ENCODE measurements at places on chromosomes 13 and 19.

DNA sequence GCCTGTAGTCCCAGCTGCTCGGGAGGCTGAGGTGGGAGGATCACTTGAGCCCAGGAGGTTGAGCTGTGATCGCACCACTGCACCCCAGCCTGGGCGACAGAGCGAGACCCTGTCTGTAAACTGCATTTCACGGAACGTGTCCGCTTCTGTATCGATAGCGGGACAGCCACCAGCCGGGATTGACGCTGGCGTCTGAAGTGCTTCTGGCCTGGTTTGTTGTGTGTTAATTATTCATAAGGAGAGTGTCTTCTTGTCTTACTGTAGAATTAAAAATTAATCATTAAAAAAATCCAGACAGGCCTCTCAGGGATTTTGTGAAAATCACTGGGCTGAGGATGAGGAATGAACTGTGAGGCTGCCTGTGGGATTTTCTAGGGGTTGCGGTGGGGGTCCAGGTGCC lies 16.2 kb upstream of the MISP start:
- DNase-seq, result no peak

DNA sequence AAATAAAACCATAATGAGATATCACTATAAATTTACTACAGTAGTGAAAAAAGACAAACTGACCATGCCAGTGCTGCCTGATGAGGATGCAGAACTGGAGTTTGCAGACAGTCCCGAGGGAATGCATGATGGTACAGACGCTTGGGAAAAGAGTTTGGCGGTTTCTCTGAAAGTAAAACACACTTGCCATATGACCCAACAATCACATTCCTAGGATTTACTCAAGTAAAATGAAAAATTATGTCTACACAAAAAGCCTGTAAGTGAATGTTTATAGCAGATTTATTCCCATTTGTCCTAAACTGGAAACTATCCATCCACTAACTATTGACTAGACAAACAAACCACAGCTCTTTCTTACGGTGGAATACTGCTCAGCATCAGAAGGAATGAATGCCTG lies 271.0 kb downstream of the DNAJC15 start:
- DNase-seq, result no peak

DNA sequence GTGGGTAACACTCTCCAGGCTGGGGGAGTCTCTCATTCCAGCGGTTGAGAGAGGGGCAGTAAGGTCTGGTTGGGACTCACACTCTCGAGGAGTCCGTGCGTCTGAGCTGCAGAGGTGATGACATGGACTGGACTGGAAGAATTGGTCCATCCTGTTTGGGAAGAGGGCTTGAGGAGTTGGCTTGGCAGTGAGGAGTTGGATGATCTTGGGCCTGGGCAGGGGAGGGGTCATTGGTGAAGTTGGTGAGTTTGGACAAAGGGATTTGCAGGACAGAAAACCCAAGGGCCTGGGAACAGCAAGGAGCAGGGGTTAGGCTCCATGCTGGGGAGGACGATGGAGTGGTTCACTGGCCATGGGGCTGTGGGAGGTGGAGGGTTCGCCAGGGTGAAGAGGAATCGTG lies 3.7 kb downstream of the PPP1R37 start:
- DNase-seq, result no peak

DNA sequence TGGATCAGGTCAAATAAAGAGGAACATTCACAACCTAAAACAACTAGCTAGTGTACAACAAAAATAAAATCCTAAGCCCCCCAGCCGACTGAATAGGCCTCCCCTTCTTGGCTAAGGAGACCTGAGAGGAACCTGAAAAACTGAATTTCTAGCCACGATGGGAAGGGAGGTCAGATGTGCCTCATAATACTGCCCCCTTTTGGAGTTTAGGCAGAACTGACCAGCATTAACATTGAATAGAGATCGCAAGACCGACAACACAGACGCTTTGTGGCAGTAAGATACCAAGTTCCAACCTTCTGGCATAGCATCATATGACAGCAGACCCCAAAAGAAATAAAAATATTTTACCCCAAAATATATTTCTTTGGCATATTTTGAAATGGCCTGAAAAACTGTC lies 15.9 kb downstream of the CBY2 start:
- peak; percentile 10 for DNase-seq

DNA sequence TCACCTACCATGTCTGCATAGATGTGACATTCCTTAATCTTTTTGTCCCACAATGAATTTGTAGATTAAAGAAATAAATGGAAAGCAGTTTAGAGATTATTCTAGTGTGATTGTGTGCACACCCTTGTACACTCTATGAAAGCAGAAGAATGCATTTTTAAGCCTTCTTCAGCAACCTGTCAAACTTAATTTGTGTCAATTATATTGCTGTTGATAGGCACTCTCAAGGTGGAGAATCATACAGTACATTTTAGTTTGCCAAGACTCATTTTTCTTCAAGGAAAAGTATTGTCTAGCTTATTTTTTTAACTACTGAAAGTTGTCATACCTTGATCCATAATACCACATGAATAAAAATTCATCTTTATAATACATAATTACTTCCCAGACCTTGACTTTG lies 1898.9 kb downstream of the OLFM4 start:
- DNase-seq, result no peak

DNA sequence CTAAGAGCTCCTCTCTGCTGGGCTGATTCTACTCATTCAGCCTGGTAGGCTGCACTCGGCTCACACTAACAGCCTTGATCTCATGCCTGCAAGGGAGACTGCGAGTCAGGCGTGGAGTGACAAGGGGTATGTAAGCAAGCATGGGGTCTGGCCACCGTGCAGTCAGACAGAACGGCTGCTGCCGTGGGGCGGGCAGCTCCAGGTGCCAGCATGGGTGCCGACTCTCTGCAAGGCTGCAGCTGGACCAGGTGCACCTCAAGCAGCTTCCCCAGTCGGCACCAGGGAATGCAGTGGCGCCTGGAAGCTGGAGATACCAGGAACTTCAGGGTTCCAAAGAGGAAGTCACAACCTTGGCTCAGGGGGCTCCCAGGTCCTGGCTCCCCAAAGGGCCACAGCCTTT lies 892.3 kb downstream of the OLFM4 start:
- no peak for DNase-seq

DNA sequence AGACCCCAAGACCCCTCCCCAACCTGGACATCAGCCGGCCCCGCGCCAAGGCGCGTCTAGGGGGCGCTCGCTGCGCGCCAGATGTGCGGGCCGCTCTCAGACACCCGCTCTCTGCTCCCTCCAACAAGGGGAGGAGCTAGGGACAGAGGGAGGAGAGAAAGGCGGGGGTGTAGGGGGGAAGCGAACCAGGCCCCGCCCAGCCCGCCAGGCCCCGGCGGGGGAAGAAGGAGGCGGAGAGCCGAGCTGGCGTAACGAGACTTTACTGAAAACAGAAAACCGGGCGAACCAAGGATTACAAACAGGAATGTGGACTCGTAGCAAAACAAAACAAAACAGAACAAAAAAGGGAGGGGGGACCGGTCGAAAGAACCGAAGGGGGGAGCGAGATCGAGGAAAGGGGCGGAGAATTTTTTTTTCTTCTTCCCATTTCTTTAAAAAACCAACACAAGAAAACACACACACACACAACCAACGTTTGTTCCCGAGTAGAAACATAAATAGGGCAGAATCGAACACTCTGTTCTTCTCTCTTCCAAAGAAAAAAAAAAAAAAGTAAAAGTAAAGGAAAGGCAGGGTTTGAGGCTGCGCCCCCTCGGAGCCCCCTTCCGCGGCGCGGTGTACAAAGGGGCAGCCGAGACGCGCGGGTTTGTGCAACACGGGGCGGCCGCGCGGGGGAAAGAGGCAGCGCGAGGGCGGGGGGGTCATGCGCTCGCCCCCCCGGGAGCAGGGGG lies 1.7 kb downstream of the JUND start:
- DNase-seq, result peak; percentile 89

GRCh38 chr13:76329866-76330580 lies 556.2 kb downstream of the KCTD12 start:
- DNase-seq, result no peak

GRCh38 chr13:73633817-73634460 lies 500.3 kb downstream of the KLF12 start:
- DNase-seq, result no peak

DNA sequence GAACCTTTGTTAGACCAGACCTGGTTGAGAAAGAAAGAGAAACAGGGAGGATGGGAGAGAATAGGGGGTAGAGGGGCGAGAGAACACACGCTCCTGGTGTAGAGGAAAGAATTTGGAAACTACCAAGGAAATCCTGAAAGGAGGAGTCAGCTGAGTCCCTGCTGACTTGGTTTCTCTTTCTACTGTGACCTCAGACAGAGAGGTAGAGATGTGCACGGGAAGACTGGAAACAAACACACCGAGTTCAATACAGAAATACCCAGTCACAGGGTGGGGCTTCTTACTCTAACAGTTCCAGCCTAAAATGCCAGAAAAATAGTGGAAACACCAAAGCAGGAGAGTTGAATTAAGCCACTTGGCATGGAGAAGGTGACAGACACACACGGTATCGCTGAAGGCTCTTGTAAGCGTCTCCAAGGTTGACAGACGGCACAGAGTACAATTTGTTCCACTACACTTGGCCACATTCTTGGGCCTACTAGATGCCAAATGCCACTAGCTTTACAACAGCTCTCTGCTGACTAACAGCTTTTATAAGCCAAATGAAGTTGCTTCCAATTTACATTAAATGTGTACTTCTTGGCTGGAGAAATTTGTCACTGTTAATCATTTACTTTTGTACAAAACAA lies 28.1 kb downstream of the LATS2 start:
- DNase-seq, result no peak

GRCh38 chr13:51584731-51585672 lies 740 bp downstream of the WDFY2 start:
- DNase-seq, result peak; percentile 40

GRCh38 chr13:106477303-106477702 lies 58.2 kb downstream of the EFNB2 start:
- DNase-seq, result no peak

Measured in left renal pelvis (tissue), 4 donors.